ENCODE measurements at places on chromosomes 1 and 21.

DNA sequence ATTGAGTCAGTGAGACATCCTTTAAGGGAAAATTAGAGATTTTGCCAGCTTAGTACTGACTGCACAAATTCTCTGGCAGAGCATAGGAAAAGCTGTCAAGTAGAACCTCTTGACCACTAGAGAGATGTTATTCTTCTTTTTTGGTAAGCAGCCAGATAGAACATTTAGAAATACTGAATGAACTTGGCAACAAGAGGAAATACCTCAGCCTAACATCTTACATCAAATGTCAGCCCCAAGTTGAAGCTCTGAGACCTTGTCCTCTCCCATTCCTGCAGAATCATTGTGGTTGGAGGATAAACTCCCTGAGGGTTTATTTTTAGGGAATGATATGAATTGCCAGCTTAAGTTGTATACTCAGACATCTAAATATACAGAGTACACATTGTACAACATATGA is 53.5 kb downstream of the MIGA1 start:
- DNase-seq = no peak

- DNase-seq = no peak
Measured at GRCh38 chr21:43936247-43936967, 71.4 kb downstream of the AGPAT3 start.

DNA sequence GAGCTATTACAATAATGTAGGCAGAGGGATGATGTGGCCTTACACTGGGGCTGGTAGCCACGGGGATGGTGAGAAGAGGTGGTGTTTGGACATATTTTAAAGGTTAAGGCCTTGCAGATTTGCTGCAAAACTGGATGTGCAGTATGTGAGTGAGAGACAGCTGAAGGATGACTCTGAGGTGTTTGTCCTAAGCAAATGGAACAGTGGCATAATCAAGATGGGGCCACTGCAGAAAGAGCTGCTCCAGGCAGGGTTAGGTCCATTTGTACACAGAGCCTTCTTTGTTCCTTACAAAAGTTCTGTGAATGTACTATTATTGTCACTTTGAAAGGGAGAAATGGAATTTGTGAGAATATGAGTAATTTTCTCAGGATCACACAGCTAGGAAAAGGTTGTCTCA is 220.4 kb upstream of the ZP4 start:
- no peak for DNase-seq

GRCh38 chr21:18275781-18276180 is 31.1 kb downstream of the CHODL start:
- DNase-seq = no peak

DNA sequence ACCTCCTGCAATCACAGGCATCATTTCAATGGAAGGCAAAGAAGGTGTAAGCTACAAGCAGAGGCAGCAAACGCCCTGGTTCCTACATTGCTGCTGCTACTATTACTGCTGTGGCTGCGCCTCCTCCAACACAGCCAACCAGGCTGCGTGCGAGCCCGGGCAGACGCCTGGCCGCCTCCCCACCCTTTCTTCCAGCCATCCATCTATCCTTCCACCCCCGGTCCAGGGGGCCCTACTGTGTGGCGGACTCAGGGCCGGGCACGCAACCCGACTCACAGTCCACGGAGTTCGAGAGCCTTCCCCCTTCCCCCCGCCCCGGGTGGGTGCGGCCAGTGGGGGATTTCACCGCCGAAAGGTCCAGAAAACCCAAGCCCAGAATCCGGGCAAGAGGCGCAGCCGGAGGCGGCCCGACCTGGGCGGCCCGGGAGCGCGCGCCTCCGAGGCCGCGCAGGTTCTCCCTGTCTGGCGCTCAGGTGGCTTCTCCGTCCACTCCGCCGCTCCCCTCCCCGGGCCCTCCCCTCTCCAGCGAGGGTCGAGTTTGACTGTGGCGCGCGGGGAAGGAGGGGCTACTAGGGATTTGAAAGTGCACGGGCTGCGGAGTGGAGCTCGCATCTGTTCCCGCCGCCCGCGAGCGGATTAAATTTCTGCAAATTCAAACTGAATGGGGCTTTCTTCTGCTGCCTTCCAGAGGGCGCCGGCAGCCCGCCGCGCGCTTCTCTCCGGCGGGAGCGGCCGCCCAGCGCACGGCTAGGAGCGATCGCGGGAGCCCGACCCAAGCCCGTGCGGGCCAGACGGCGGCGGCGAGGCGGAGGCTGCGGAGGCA is at the start of gene HUNK:
TSS of gene HUNK (plus strand) at position 569 of the 823 bp plus-strand sequence. CDS start 655 bp downstream, outside the sequence.
- peak; percentile 64 for DNase-seq

DNA sequence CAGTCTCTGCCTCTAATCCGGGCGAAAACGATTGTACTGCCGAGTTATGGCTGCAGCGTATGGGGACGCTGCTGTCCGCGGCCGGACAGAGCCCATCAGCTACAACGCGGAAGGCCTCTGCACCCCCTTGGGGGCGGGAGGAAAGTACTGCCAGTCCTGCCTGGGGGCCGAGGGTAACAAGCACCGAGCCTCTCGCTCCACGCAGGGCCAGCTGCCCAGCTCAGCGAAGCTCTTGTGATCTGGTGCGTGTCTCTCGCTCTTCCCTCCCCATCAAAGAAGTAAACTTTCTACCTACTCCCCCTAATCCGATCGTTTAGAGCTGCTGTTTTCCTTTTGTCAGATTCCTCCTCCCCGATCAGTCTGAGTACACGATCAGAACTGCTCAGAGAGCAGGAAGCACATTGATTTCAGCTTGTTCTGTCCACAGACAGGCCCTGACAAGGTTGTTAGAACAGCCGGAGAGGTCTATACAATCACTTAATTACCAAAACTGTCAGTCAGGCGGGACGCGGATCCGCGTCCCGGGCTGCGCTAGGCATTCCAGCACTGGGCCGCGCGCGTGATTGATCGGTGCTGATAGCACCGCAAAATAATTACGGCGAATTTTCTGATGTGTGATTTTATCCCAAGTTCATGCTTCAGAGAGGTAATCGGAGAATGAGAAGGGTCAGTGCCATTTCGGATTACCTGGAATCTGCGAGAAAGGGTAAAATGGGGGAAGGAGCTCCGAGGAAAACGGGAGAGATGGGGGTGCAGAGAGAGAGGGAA is 8.7 kb upstream of the BARHL2 start:
- DNase-seq = no peak

DNA sequence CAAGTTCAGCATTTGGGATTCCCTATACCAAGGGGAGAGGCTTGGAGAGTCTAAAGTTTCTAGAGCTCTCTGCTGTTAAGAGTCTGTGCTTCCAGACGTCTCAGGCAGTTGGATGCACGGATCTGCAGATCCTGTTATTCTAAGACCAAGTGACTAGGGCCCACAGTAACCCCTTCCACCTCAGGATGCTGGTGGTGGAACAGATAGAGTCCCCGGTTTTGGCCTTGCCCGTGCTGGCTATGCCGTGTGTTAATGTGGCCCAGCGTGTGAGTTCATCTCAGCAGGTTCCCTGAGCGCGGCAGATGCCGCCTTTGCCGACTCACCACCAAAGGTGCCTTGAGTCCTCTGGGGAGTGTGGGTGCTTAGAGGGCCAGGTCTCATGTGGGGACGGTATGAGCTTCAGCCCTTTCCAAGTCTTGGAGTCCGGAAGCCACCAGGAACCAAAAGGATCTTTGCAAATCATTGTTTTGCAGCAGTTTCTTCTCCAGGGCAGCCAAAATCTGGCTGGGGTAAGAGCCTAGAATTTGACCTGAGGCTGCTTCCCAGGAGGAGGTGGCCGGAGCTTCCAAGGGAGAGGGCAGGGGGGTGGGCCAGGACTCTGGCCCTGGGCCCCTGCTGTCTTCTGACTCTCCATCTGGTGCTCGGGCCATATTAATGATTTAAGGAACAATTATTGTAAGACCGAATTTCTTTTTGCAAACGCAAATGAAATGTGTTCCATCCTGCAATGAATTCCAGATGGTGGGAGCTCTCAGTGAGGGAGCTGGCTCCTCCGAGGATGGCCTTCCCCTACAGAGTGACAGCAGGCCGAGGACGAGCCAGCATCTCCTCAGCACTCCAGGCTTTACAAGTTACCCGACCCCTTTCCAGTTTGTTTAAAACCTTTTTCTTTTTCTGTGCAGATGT is 205.7 kb downstream of the FOXD2 start:
- DNase-seq = no peak

DNA sequence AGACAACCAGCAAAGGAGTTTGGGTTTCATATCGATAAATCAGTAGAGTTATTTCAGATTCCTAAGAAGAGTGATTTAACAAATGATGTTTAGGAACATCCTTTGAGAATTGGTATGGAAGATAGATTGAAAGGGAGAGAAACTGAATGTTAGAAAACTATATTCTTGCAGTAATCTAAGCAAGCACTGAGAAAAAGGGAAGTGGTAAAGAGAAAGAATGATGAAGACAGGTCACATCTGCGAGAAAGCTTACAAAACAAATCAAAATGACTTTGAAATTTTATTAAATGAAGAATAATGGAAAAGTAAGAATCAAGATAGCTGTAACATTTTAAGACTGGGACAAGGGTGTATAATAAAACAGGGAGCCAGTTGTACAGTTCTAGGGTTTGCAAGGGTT is 177.0 kb downstream of the HS2ST1 start:
- DNase-seq = no peak

DNA sequence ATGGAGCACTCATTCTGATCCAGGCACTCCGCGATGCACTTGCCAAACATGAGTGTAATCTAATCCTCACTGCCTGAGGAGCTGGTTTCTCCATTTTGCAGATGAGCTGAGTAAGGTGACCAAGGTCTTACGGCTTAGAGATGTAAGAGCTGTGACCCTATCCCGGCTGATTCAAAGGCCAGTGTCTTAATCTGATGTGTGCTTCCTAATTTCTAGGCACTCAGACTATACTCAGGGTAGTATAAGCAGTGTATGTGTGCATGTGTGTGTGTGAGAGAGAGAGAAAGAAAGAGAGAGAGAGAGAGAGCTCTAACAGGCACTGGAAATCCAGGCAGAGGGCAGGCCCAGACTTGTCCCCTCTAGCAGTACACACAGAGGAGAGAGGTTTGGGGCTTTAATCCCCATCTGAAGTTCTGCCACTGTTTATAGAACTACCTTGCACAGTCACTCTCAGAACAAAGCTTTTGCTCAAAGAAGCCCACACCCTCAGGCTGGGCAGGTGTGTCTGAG is 188.2 kb downstream of the ZBTB18 start:
- no peak for DNase-seq

DNA sequence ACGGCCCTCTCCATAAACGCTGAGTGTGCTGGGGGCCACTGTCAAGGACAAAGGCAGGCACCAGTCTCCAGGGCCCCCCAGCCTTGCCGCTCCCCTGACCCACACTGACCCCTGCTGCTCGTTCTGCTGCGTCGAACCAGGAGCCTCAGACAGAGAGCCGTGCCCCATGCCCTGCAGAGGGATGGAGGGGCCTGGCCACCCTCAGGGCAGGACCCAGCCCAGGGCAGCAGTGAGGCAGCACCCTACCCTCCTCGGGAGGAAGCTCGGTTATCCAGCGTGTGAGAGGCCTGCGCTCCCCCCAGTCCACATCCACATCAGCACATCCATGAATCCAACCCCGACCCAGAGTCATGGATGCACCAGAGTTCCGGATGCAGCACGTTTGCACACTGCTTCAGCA is 15.1 kb downstream of the WDR4 start:
- DNase-seq = no peak

DNA sequence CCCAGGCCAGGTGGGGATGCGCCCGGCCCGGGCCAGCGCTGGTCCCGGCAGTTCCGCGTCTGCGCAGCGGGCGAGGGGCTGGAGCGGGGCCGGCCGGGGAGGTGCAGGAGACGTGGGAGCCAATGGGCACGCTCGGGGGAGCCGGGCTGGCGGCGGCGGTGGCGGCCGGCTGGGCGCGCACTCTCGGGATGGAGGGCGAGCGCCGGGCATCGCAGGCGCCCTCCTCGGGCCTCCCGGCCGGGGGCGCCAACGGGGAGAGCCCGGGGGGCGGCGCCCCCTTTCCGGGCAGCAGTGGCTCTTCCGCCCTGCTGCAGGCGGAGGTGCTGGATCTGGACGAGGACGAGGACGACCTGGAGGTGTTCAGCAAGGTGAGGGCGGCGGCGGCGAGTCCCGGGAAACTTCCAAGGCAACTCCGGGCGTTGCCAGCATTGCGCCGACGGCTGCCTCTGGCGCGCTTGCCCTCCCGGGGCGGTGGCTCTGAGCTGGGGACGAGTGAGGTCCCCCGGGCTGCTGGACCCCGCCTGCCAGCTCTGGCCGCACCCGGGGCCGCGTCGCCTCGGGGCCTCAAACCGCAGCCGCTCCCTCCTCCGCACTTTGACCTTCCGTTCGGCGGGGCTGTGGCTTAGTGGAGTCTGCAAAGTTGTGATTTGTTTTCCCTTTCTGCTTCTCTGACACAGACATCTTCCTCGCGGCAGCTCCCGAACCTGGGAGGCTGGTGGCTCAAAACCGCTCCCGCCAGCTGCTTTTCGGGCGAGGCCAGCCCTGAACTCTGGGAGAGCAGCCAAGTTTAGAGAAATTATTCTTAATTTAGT is at the start of gene SNX7:
TSS of gene SNX7 (plus strand) at position 178 of the 812 bp plus-strand sequence. CDS start at position 189, 11 bp downstream.
- no peak for DNase-seq

- DNase-seq = no peak
Measured at GRCh38 chr1:29551123-29551936, 315.0 kb downstream of the PTPRU start.

DNA sequence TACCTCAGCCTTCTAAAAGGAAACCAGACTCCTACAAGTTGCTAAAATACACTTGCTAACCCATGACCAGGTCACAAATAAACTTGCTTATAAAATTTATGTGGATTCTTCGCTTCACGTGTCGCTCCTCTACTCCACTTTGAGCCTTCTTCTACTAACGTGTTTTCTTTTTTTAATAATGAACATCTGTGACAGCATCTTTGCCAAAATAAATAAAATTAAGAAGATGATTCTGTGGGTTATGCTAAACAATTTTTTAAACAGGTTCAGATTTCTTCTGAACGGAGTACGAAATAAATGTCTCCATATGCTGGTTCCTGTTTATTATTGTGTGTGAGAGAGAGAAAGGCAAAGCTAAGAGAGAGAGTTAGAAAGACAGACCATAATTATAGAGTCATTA is 735.8 kb downstream of the LTN1 start:
- DNase-seq = no peak

DNA sequence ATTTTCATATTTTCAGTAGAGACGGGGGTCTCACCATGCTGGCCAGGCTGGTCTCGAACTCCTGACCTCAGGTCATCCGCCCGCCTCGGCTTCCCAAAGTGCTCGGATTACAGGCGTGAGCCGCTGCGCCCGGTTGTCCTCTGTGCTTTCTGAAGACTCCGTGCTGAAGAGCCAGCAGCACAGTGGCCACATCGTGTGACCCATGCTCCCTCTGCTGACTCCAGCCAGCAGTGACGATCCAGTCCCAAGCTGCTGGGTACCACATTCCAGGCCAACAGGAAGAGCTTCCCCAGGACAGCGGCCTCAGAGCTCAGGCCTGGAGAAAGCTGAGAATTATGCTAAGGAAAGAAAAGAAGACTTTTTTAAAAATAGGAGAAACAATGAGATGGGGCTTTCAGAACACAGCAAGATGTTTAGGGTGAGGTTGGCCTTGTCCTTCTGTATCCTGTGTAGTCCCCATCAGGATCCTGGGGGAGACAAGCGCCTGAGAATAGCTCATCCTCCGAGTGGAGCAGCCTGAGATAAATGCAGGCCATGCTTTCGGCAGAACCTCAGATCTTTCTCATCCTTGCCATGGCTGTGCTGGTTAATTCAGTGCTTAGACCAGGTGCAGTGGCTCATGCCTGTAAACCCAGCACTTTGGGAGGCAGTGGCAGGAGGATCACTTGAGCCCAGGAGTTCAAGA is 207.1 kb downstream of the SLC35F3 start:
- no peak for DNase-seq

- DNase-seq = no peak
Measured at GRCh38 chr1:201751872-201752271, 77.1 kb upstream of the IPO9 start.

GRCh38 chr1:22184892-22185612 is 42.2 kb upstream of the WNT4 start:
- no peak for DNase-seq

Measured in activated CD8-positive, alpha-beta memory T cell treated with anti-CD3 and anti-CD28 coated beads for 24 hours (primary cell).